ENCODE measurements at places on chromosomes 3 and 15.

- DNase-seq: no peak
Measured at GRCh38 chr3:15453991-15454625, 26.7 kb downstream of the EAF1 start.

DNA sequence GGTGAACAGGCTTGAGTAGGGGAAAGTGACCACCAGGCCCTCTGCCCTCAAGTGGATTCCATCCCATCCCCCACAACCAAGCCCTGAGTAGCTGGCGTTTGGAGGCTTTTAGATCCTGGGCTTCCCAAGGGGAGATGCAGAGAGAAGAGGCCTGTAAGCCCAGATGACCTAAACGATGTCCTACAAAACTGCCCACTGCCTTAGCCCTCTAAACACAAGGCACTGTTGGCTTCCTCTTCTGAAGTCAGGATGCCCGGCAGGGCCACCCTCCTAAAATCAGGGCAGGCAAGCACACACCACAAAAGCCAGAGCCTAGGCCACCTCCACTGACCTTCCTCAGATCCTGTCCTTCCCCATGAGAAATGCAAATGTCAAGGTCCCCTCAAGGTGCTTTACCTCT lies 68.6 kb downstream of the ADCY5 start:
- DNase-seq: no peak

- no peak for DNase-seq
Measured at GRCh38 chr3:182104881-182105280, 393.2 kb downstream of the SOX2 start.

- no peak for DNase-seq
Measured at GRCh38 chr3:9951598-9951961, 628 bp downstream of the PRRT3 start.

GRCh38 chr3:143707848-143708247 lies 140.4 kb downstream of the SLC9A9 start:
- DNase-seq: no peak

DNA sequence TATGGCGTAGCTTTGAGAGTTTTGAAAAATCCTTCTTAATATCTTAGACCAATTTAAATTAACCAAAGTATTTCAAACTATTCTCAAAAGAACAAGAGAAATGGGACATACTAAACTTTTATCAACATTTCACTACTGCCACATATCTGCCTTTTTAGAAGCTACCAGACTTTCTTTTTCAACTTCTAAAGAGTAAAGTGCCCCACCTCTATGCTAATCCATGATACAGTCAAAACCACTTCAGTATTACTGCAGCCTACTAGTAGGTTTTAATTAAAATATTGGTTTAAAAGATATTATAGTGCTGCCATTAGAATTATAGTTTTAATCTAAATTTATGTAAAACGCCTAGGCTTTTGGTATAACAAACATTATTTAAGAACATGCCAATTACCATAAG lies 15.1 kb downstream of the HERC1 start:
- no peak for DNase-seq

DNA sequence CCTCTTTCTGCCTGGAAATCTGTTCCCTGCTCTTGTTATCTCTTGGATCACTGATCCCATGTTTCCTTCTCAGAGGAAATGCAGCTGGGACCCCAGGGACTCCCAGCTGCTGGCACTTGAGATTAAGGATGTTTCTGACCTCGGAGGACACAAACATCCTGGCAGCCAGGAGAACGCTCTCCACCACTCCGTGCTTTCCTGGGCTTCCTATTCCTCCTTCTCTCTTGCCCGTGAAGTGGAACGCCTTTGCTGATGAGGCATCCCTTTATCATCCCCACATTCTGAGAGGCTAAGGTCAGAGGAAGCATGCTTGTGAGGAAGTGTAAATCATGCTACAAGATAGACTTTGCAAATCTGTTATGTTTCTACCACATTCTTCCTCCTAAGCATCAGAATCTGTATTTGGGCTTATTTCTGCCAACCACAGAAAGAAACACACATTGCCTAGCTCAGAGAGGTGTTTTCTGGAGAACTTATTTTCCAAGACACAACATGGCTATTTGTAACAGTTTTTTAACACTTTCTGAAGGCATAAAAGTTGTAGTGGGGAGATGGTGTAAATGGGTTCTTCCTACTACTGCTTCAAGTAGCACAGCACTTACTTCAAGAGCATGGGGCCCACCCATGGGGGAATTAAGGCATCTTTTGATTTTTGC lies 25.6 kb upstream of the LDHAL6B start:
- DNase-seq: no peak

- no peak for DNase-seq
Measured at GRCh38 chr15:28783466-28783865, 65.0 kb downstream of the GOLGA6L7 start.

DNA sequence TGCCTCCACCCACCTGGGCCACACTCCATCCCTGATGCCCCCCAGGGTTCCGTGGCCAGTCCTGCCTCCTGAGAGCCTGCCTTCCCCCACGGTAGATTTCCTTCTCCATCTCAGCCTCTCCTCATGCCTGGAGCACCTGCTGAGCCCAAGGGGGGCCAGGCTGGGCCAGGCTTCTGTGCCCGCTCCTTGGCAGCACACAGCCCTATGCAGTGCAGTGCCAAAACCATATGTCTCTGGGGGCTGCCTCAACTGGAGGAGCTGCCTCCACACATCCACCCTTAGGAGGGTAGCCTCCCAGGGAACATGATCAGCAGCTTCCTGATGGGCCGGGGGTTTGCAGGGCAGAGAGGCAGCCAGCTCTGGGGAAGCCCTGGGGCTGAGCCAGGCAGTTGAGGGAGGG lies 24.6 kb upstream of the GATA2 start:
- no peak for DNase-seq

DNA sequence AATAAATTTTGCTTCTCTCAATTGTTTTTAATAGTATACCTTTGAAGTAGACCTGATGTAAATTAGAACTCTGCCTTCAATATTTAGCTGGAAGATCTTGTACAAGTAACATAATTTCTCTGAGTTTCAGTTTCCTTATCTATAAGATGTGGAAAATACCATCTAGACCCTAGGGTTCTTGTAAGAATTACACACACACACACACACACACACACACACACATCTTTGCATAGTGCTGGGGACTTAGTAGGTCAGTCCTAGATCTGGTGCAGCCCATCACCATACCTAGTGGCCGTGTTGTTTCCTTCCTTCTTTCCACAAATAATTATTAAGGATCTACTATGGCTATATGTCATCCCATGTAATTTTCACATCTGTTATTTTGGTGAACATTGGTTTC lies 11.0 kb downstream of the TRAT1 start:
- no peak for DNase-seq

DNA sequence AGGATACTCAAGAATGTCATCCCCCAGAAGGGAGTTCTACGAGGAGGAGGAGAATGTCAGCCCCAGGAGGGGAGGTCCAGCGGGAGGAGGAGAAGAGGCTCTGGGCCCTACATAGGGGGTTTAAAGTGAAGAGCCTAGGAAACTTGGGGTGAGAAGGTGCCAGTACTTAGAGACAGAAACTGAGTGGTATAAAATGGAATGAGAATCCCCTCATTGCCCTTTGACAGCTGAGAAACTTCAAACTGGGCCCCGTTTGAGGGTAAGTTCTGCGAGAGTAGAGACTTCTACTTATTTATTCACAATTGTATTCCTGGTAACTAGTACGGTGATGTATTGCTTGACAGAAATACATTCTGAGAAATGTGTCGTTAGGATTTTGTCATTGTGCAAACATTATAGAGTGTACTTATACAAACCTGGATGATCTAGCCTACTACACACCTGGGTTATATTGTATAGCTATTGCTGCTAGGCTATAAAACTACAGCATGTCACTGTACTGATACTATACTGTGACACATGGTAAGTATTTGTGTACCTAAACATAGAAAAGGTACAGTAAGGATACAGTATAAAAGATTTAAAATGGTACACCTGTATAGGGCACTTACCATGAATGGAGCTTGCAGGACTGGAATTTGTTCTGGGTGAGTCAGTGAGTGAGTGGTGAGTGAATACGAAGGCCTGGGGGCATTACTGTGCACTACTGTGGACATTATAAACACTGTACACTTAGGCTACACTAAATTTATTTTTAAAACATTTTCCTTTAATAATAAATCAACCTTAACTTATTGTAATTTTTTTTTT lies 62.0 kb downstream of the TSC22D2 start:
- no peak for DNase-seq

DNA sequence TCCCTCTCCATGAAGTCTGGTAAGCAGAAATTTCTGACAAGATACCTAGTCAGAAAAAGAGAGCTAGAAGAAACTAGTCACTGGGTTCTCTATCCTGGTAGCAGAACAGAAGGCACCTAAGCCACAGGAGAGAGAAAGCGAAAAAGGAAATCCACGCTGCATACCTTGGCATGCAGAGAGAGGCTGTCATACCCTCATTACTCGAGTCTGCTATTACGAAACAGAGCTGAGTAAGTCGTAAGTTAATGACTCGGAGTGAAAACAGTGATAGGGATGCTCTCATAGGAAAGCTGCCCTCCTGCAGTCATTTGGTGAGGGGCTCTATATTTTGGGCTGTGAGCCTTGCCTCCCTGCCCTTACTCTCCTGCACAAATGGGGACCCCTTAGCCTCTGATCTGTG lies 16.2 kb downstream of the CLRN1 start:
- no peak for DNase-seq

DNA sequence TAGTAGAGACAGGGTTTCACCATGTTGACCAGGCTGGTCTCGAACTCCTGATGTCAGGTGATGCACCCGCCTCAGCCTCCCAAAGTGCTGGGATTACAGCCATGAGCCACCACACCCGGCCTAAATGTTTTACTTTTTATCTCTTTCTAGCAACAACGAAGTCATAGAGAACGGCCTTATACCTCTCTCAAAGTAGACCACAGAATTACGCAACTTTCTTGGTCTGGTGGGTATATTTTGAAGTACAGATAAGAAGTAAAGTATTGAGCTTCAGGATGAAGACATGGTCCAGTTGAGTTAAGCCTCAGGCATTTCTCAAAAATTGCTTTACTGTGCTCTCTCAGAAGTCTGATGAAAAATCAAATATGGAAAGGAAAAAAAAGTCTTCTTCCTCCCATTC lies 30.6 kb downstream of the FAM240A start:
- DNase-seq: no peak

DNA sequence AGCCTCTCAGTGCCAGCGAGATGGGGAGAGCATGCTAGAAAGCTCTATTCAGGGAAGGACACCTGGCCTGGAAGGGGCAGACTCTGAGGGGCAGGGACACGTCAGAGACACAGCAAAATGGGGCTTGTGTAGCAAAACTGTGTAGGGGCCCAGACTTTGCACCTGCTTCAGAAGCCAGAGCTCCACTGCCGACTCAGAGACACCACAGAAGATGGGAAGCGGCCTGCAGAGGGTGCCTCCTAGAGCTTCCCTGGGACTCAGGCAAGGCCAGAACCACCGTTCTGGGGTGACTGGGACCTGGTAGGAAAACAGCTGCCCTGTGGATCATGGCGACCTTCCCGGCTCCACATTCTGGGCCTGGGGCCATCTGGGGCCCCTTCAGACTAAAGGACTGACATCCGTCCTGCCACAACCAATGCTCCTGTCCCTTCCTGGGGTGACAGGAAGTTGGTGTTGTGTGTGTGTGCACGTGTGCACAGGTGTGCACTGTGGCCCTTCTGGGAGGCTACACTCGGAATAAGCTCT lies 17.4 kb upstream of the TKT start:
- no peak for DNase-seq

DNA sequence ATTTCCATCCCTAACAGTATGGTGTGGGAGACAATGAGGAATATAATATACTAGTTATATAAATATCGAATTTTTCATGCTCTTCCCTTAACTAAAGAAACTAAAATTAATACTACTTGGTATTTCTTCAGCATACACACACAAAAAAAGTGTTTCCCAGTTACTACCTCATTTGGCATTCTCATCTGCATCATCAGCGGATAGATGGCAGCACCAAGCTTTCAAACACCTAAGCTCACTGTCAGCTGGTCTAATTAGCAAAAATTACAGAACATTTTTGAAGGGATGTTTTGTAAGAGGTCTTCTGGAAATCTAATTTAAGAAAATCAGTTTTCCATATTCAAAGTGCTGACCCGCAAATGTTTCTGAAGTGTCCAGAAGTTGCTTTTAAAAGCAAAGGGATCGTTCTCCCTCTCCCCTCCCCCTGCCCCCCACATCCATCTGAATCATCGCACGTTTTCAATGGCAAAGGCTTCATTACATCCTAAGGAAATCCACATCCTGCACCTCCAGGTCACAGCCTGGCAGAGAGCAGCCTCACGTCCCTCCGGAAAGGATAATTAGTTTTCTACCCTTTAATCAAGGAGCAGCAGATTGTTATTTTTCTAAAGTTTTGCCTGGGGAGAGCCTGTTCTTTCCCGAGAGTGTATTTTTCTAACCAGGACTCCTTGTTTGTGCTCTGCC lies 86.1 kb upstream of the SPATA12 start:
- DNase-seq: no peak
